ENCODE measurements at places on chromosomes 6 and 20.

DNA sequence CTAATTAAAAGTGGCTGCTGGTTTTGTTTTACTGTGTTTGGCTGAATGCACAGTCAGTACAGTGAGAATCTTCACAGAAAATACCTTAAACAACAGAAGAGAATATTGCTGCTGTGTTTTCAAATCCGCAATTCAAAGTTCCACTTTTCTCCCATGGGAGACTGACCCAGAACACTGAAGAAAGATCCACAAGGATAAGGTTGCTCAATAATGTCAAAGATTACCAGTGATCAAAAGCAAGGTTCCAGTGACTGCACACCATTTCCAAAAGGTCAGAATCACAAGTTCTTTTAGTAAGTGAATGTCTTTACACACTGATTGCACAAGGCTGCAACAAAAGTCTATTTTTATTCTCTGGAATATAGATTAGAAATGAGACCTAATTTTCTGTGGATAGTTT is 82.3 kb downstream of the EPHA7 start:
- DNase-seq, result no peak

DNA sequence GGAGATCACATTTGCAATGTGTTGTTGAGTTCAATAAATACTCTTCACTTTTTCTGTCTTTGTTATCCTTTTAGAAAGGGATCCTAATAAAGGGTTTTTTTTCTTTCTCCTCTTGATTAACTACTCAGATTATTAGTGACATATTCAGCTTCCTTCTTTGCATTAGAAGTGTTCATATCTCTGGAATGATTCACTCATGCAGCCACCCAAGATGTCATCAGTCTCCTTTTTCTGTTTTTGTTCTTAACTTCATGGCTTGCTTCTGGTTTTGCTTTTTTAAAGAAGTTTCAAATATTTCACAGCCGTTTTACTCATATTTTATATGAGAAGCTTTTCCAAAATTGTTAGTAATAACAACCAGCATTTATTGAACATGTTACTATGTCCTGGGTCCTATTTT is 187.6 kb downstream of the TMEM242 start:
- peak; percentile 49 for DNase-seq

GRCh38 chr6:15401769-15402250 is 155.9 kb downstream of the JARID2 start:
- DNase-seq, result no peak

- DNase-seq, result no peak
Observed at GRCh38 chr6:13012296-13012695, 295.7 kb downstream of the PHACTR1 start.

DNA sequence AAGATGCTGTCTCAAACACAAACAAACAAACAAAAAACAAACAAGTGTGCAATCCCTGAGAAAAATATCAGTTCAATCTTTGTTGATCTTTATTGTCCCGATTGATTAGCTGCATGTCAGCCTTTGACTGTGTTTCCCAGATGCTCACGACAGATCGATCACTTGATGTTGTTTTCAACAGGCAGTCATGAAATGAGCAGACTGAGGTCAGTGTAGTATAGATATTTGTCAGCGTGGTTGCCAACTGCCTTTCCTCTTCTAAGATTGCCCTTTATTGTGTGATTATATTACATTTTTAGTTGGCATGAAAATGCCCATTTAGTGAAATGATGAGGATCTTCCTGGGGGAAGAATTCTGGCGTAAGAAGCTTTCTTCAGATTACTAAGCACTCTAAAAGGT is 25.6 kb downstream of the UTRN start:
- DNase-seq, result no peak

DNA sequence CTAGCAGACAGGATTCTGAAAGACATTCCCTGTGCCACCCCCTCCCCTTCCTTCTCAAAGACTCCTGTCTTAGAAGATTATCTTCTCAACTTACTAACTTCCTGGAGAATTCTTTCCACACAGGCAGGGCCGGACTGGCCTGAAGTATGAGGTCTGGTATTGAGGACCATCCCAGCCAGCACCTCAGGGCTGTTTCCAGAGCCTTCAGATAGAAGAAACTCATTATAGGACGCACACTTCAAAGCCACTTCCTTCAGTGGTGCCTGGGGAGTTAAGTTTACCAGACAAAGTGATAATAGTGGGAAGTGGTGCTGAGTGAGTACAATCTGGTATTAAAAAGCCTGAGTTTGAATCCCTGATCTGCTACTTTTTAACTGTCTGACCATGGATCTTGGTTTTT is 15.6 kb downstream of the KCNS1 start:
- no peak for DNase-seq

DNA sequence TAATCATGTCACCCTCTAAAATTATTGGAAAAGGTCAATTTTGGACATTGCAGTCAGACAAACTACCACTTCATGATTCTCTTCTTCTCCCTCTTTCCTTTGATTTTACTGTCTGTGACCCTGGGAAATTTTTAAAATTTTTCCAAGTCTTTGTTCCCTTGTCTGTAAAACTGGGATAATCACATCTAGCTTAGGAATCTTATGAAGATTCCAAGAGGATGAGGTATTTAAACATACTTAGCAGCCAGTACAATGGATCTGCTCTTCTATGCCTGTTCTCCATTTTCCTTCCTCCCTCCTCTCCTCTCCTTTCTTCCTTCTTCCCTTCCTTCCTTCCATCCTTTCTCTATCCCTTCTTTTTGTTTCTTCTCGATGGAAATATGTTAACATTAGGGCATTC is 651.6 kb upstream of the MARCKS start:
- DNase-seq, result no peak

GRCh38 chr6:111750753-111751673 is 122.2 kb downstream of the FYN start:
- DNase-seq, result peak; percentile 90

- no peak for DNase-seq
Observed at GRCh38 chr6:82353848-82354247, 9.8 kb upstream of the TPBG start.

DNA sequence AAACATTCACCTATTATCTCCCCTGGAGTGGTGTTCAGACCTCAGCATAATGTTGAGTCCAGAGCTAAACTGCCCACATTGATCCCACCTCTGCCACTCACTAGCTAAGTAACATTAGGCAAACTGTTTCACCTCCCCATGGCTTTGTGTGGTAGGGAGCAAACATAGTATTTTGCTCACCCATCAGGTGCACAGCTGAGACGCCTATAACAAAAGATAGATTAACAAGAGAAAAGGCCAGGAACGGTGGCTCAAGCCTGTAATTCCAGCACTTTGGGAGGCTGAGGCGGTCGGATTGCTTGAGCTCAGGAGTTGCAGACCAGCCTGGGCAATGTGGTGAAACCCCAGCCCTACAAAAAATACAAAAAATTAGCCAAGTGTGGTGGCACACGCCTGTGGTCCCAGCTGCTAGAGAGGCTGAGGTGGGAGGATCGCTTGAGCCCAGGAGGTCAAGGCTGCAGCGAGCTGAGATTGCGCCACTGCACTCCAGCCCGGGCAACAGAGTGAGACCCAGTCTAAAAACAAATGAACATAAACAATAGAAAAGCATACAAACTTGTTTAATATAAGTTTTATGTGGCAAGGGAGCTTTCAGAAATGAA is 91.6 kb downstream of the MAP3K7 start:
- no peak for DNase-seq

GRCh38 chr20:62859721-62860120 is 1.9 kb downstream of the TCFL5 start:
- no peak for DNase-seq

- DNase-seq, result no peak
Observed at GRCh38 chr6:99138445-99138844, 190.7 kb upstream of the FBXL4 start.

GRCh38 chr20:6806275-6806674 is 38.8 kb downstream of the BMP2 start:
- no peak for DNase-seq

DNA sequence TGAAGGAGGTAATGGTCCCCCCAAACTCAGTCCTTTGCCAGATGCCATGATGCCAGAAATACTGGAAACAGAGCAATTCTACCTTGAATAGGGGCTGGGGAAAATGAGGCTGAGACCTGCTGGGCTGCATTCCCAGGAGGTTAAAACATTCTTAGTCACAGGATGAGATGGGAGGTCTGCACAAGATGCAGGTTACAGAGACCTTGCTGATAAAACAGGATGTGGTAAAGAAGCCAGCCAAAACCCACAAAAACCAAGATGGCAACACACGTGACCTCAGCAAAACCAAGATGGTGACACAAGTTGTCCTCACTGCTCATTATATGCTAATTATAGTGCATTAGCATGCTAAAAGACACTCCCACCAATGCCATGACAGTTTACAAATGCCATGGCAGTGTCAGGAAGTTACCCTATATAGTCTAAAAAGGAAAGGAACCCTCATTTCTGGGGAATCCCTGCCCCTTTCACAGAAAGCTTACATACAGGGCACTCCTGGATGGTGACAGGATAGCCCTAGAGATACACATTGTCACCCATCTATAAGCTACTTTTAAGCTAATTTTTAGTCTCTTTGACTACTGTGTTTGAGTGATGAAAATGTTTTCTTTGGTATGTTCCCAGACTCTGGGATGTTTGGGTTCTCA is 979.7 kb downstream of the TBC1D32 start:
- DNase-seq, result no peak

DNA sequence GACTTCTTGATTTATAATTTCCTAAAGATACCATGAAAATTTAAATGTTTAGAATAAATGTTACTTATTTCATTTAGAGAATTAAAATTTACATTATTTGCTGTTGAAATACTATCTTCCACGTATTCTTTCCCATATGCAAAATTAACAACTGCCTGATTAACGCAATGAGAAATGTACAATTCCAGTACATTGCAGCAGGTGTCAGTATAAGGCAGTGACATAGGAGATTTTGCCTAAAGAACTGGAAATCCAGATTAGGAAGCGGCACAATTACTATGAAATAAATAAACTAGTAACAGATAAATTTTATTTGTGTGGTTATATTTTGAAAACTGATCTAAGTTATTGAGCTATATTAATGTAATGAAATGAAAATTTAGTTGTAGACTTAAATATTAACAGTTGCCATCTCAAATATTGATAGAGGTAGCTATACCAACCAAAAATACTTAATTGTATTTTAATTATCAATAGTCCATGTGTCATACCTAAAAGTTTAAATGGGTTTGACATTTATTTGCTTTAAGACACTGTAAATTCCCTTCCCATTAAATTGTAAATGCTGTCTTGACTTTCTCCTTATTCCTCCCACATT is 300.2 kb downstream of the UTRN start:
- peak; percentile 50 for DNase-seq

DNA sequence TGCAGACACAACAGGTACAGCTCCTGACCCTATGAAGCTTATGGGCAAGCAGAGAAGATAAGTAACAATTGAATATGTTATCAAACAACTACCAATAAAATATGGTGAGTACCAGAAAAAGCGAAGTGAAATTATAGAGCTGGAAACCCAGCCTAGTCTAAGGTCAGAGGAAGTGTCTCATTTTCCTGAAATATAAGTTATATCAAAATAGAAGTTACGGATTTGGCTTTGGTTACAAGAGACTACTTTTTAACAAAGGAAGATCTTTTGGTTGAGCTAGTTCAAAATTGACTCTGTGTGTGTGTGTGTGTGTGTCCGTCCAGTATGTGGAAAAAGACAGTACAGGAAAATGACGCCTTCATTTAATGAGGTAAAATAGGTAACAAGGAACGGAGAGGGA is 8.9 kb downstream of the STX11 start:
- no peak for DNase-seq

DNA sequence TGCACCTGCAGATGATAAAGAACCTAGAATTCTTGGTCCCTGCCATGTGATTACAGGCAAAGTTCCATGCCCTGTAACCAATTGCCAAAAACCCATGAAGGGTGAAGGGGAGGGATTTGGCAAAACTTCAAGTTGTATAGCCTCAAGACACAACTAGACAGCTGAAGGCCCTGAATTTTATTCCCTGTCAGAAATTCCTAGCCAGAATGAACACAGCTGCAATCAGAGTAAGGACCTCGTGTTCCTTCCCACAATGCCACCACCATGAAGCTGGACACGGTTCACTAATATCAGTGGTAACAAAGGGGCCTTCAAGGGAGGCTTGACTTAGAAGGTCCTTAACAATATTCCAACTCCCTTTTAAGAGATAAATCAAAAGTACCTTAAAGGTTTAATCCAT is 22.5 kb upstream of the IRAK1BP1 start:
- no peak for DNase-seq

GRCh38 chr6:37103169-37104039 is 66.5 kb upstream of the PIM1 start:
- peak; percentile 3 for DNase-seq

- no peak for DNase-seq
Observed at GRCh38 chr6:110650755-110651154, 164.5 kb downstream of the CDK19 start.

GRCh38 chr6:40439026-40439800 is 148.0 kb downstream of the LRFN2 start:
- no peak for DNase-seq

- peak; percentile 74 for DNase-seq
Observed at GRCh38 chr6:13729891-13730290, 18.3 kb upstream of the RANBP9 start.

DNA sequence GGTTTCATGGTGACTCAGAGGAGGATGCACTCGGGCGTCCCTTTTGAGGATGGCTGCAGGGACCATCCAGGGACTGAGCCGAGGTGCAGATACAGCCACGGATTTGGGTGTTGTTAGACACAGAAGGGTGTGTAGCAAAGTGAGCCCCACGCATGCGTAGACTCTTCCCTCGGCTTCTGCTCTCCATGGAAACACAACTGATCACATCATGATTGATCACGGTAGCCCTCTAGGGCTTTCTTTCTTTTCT is 606 bp upstream of the ULBP1 start:
- no peak for DNase-seq

DNA sequence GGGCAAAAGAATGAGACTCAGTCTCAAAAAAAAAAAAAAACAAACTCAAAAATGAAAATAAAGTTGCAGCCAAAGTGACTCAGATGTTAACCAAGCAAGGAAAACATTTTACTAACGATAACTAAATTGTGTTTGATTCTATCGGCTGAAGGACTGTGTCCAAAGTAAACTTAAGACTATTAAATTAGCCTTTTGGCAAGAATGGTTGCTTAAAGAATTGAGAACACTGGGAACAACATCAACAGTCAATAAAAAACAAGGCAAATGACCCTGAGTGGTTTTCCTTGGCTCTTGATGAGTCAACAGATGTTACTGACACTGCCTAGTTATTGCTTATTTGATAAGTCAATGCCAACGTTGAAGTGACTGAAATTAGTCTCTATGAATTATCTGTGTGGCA is 36.7 kb downstream of the POU3F2 start:
- peak; percentile 26 for DNase-seq

- DNase-seq, result no peak
Observed at GRCh38 chr6:96653181-96653580, 90.3 kb downstream of the FHL5 start.

GRCh38 chr6:10886691-10887502 is at the start of gene SYCP2L:
Gene SYCP2L, plus strand, starts transcription at chr6:10887052. Its CDS starts 75 bp downstream, at chr6:10887127.
- peak; percentile 66 for DNase-seq

Data from iris pigment epithelial cell (primary cell).